ENCODE measurements at places on chromosomes 2 and 18.

- no peak for DNase-seq
These were observed 328.2 kb upstream of the COL3A1 start for GRCh38 chr2:188645986-188646385.

DNA sequence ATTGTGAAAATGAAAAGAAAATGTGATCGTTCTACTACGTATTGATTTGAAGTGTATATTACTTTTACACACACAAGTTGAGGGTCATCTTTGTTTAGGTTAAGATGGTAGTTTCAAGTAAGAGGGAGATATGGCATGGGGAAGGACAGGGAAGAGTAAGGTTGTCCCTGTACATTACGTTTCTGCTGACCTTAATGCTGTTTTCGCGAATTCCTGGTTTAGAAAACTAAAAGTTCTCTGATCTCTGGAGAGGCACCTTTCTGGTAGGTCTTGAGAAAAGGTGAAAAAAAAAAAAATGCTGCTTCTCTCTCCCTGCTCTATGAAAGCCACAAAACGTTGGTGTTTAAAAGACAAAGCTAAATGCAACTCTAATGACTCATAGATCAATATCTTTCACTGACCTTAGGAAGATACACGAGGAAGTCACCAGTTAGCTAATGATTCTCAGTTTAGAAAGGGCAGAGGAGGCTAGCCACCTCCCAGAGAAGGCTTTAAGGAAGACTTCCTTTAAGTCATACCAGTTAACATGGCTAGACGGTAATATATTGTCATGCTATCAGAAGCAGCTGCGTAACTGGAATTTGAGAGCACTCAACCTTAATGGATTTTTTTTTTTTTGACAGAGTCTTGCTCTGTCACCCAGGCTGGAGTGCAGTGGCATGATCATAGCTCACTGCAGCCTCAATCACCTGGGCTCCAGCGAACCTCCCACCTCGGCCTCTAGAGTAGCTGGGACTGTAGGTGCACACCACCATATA lies 13.2 kb downstream of the TXNDC2 start:
- no peak for DNase-seq

DNA sequence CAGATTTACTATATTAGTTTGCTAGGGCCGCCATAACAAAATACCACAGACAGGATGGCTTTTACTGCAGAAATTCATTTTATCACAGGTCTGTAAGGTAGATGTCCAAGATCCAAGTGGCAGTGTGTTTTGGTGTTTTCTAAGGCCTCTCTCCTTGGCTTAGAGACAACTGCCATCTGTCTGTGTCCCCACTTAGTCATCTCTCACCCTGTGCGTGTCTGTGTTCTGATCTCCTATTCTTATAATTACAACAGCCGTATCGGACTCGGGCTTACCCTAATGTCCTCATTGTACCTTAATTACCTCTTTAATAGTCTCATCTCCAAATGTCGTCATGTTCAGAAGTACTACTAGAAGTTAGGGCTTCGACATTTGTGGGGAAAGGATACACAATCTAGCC lies 362.3 kb upstream of the CDH19 start:
- no peak for DNase-seq

- DNase-seq: no peak
These were observed 138.6 kb upstream of the CHAC2 start for GRCh38 chr2:53629001-53629400.

- DNase-seq: no peak
These were observed 11.3 kb downstream of the NT5C1B start for GRCh38 chr2:18578033-18578432.

DNA sequence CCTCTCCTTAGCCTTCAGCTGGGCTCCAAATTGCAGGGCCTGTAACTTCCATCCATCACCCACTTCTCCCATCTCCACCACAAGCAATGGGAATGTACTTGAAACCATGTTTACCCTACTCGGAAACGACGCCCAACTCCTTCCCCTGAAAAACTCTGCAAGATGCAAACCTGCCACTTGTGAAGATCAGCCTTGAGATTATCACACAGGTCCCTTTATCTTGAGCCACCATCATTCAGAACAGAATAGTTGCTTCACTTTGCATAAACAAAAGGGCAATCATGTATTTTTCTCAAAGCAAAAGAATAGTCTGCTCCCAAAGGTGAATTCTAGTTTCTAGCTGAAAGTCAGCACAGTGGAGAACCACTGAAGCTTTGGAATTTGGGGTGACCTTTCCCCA lies 75.8 kb downstream of the TNFRSF11A start:
- no peak for DNase-seq

DNA sequence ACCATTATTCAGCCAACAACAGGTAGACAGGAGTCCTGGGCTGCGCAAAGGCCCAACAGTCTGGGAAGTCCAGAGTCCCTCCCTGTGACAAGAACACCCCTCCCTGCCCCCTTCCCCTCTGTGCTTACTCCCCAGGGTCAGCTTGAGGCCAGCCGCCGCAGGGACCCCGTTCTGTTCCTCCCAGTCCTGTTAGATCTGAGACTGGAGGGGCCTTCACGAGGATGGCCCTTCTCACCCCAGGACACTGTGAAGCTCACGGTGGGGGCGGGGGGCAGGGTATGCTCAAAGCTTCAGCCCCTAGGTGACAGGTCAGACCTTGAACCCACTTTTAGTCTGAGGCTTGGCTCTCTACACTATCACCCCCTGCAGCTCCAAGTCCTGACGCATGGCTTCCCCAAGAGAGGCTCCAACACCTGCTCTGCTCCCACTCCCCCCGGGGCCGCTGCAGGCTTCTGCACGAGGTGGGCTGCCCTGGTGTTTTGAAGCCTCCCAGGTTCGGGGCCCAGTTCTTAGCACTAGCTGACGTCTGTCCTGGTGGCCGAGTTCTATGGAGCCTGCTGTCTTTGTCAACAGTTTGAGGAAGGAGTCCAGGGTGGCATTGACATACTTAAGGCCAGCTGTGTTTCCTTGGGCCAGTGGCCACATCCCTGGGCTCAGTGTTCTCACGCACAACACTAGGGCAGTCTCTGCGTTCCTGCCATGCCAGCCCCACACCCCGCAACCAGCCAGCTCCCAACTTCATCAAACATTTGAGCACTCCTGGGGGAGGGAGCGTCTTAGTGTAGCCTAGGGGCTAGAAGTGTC lies 37.2 kb upstream of the HPCAL1 start:
- no peak for DNase-seq

DNA sequence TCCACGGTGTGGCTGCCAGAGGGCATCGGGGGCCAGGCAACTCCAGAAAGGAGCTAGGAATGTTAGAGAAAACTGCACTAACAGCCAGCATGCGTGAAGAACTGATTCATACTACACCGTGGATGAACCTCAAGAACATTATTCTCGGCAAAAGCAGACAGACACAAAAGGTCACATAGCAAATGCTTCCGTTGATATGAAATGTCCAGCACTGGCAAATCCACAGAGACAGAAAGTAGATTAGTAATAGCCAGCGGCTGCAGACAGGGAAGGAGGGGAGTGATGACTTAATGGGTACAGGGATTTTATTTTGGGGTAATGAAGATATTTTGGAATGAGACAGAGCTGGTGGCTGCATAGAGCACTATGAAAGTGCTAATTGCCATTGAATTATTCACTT lies 37.4 kb downstream of the SCTR start:
- no peak for DNase-seq

DNA sequence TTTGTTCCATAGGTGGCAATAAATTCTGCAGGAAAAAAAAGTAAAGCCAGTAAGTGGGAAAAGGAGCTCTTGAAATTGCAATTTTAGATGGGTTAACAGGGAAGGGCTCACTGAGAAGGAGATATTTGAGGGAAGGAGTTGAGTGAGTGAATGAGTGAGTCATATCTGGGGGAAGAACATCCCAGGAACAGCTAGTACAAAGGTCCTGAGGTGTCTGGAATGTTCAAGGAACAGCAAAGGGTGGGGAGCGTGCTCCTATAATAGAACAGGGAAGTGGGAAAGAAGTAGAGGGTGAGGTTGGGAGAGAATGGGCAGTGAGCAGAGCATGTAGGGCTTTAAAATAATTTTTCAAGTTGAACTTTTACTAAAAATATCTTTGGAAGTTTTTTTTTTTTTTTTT lies 68.0 kb upstream of the PSME4 start:
- DNase-seq: no peak

- no peak for DNase-seq
These were observed 22.0 kb upstream of the MAP4K4 start for GRCh38 chr2:101675512-101675911.

GRCh38 chr2:190500054-190500502 lies 34.4 kb downstream of the NEMP2 start:
- DNase-seq: no peak

- no peak for DNase-seq
These were observed 28.2 kb downstream of the ACMSD start for GRCh38 chr2:134866498-134867099.

DNA sequence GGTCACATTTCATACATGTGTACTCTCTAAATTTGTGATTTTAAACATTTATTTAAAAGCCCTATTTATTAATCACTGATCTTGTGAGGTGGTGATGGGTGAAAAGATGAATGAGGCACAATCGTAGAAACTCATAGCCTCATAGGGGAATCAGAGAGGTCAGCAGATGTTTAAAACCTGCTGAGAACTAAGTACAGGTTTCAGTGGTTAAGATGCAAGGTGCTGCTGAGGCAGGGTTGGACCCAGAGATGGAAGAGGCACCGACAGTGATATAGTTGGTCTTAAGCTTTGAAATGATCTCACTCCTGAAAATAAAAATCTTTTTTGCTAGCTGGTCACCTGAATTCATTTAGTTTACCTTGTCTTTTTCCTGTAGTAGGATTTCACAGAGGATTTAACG lies 49.6 kb downstream of the LINC00305 start:
- no peak for DNase-seq

GRCh38 chr2:67642046-67642382 lies 244.9 kb downstream of the ETAA1 start:
- DNase-seq: no peak

DNA sequence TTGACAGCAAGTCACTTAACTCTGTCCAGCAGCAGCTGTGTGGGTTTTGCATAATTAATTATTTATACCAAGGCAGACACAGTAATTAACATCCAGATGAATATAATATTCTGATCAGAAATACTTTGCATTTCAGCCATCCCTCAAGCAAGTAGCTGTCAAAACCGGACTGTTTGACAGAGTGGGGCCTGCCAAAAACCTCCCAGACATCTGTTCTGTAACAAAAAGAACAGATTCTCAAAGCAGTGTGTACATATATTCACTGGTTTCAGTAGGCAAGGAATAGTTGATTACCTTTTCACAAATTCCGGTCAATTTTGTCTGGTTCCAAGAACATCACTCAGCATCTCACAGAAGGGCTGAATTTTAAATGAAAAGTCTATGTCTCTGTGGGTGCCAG lies 291.6 kb downstream of the CMPK2 start:
- no peak for DNase-seq

Measured in activated CD8-positive, alpha-beta memory T cell treated with anti-CD3 and anti-CD28 coated beads, Interleukin-2, amount 10 ng/mL, durations not matched to agents 7 days and 5 days (primary cell).